ENCODE measurements at places on chromosomes 1 and 21.

DNA sequence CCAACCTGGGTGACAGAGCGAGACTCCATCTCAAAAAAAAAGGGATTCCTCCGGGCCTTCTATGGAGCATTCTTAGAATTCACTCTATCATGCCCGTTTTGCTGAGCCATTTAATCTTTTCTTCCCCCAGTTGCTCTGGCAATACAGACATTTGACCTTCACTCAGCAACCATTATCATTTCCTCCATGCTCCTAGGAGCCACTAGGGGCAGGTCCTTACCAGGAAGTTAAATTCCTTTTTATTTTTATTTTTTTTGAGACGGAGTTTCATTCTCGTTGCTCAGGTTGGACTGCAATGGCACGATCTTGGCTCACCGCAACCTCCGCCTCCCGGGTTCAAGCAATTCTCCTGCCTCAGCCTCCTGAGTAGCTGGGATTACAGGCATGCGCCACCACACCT is 9.7 kb upstream of the CGN start:
- H3K4me1 ChIP-seq = no peaks in the 10 kb centered on the region
- no peaks in the 10 kb centered on the region for H3K27me3 ChIP-seq
- DNase-seq = no peak
- H3K36me3 ChIP-seq = no peaks in the 10 kb centered on the region

- H3K27me3 ChIP-seq = peaks cover 10% of the 10 kb centered on the region
- no peak overlapping the region for H3K4me3 ChIP-seq
- DNase-seq = no peak
- no peak overlapping the region for H3K27ac ChIP-seq
- H3K36me3 ChIP-seq = no peaks in the 10 kb centered on the region
Measured at GRCh38 chr21:38422082-38422481, 76.2 kb downstream of the ERG start.

DNA sequence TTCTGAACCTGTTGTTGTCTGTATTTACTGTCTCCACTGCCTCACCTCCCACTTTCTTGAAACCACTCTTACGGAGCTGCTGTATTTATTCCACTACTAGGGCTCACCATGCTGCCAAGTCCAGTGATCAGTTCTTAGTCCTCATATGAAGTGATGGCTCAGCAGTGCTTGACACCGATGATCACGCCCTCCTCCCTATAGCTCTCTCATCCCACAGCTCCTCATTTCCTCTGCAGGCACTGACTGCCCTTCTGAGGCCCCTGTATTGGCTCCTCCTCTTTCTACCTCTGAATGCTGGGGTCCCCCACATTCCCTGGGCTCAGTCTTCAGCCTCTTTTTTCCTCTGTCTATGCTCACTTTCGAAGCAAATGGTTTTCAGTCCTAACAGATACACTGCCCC is 3.4 kb downstream of the CLCA1 start:
- H3K27ac ChIP-seq = no peak overlapping the region
- H3K36me3 ChIP-seq = no peaks in the 10 kb centered on the region
- H3K4me1 ChIP-seq = no peaks in the 10 kb centered on the region
- peaks cover 31% of the 10 kb centered on the region for H3K27me3 ChIP-seq
- no peak overlapping the region for H3K4me3 ChIP-seq

- no peaks in the 10 kb centered on the region for H3K4me1 ChIP-seq
- H3K27me3 ChIP-seq = peaks cover 3% of the 10 kb centered on the region
- H3K4me3 ChIP-seq = no peak overlapping the region
- H3K27ac ChIP-seq = peak overlapping the region; percentile 9
Measured at GRCh38 chr1:28290851-28291250, 31.5 kb downstream of the SESN2 start.

DNA sequence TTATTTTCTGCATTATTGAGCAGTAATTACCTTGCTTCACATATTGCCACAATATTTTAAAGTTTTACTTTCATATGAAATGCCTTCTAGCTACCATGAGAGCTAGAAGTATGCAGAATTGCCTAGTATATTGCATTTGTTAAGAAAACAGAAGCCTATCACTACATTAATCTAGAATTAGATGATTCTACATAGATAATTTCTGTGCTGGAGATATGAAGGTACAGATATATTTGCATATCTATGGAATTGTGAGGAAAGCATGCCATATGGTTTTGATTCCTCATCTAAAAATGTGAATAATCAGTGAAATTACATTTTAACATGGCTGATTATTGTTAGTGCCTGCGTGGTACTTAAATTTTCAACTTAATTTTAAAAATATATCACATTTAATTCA is 1418.3 kb downstream of the NCAM2 start:
- H3K36me3 ChIP-seq = no peaks in the 10 kb centered on the region
- no peaks in the 10 kb centered on the region for H3K27me3 ChIP-seq
- no peak overlapping the region for H3K27ac ChIP-seq
- DNase-seq = no peak
- H3K4me3 ChIP-seq = no peak overlapping the region

GRCh38 chr1:209190591-209191261 is 392.8 kb upstream of the CAMK1G start:
- H3K27ac ChIP-seq = no peak overlapping the region
- H3K27me3 ChIP-seq = no peaks in the 10 kb centered on the region
- no peaks in the 10 kb centered on the region for H3K36me3 ChIP-seq
- no peak for DNase-seq
- no peaks in the 10 kb centered on the region for H3K4me1 ChIP-seq

GRCh38 chr21:39444421-39445180 is 977 bp downstream of the LCA5L start:
- H3K4me3 ChIP-seq = peak overlapping the region; percentile 84
- no peak for DNase-seq
- peaks cover 11% of the 10 kb centered on the region for H3K4me1 ChIP-seq
- H3K27ac ChIP-seq = peak overlapping the region; percentile 93

DNA sequence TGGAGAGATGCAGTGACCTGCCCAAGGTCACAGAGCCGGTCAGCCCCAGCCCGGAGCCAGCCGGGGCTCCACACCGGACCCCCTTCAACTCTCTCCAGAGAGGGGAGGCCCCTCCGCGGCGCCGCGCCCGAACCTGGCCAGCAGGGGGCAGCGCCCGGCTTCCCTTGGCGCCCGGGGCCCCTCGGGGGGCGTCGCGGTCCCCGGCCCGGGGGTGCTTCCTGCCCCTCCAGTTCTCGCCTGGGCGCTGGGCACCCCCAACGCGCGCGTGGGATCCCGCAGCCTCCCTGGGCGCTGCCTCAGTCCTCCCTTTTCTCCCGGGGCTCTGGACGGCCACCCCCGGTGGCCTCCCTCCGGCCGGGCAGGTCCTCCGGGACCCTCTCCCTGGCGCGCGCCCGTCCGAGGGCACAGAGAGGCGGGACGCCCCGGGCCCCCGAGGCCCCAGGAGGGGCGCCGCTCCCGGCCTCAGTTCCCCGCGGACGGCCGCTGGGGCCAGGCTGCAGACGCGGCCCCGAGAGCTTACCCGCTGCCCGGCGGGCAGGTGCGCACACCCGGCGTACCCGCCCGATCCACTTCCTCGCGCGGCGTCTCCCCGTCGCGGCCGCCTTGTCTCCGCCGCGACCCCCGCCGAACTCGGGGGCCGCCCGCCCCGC is 406 bp downstream of the HTR1D start:
- DNase-seq = peak; percentile 20
- H3K27me3 ChIP-seq = peaks cover 90% of the 10 kb centered on the region
- H3K36me3 ChIP-seq = peaks cover 2% of the 10 kb centered on the region
- no peak overlapping the region for H3K27ac ChIP-seq
- H3K4me3 ChIP-seq = peak overlapping the region; percentile 29

- H3K27ac ChIP-seq = no peak overlapping the region
- no peaks in the 10 kb centered on the region for H3K27me3 ChIP-seq
- no peaks in the 10 kb centered on the region for H3K4me1 ChIP-seq
- no peak for DNase-seq
- H3K4me3 ChIP-seq = no peak overlapping the region
Measured at GRCh38 chr1:184685116-184685515, 69.5 kb downstream of the EDEM3 start.

DNA sequence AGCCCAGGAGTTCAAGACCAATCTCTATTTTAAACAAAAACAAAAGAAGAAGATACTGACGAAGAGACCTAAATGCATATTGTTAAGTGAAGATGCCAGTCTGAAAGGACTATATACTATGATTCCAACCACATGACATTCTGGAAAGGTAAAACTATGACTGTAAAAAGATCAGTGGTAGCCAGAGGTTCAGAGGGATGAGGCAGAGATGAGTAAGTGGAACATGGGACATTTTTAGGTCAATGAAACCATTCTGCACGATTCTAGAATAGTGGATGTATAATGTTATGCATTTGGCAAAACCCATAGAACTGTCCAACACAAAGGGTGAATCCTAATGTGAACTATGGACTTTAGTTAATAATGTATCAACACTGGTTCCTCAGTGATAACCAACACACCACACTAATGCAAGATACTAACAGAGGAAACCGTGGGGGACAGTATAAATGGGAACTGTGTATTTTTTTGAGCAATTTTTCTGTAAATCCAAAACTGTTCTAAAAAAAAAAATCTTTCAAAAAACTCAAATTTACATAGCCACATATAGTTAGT is 8.2 kb downstream of the RC3H1 start:
- H3K4me3 ChIP-seq = no peak overlapping the region
- H3K36me3 ChIP-seq = peaks cover 3% of the 10 kb centered on the region
- H3K4me1 ChIP-seq = peaks cover 70% of the 10 kb centered on the region
- H3K27ac ChIP-seq = no peak overlapping the region

DNA sequence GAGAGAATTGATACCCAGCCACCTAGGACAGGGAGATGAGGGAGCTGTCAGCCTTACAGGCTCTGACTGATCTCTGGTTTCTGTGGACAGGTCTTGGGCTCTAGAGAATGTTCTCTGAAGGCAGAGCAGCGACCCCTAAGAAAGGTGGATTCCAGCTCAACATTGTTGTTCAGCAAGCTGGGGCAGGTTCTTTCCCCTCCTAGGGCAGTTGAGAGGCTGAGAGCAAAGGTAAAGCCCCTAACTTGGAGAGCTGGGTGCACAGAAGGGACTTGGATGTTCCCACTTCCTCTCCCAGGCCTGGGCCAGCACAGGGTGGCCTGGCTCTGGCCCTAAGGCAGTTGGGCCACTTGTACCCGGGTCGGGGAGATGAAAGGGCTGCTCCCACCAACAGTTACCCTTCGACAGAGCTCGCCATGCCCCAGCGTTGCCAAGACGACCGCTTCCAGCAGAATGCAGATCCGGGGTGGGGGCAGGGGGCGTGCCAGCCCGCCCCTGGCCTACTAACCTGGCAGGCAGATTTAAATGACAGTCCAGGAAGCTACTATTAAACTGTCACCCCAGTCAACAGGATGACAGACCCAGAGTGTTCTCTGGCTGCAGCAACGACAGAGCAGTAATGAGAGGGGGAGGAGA is 31.6 kb downstream of the LRP8 start:
- H3K4me1 ChIP-seq = peaks cover 40% of the 10 kb centered on the region
- peaks cover 3% of the 10 kb centered on the region for H3K36me3 ChIP-seq
- peak overlapping the region; percentile 68 for H3K27ac ChIP-seq

DNA sequence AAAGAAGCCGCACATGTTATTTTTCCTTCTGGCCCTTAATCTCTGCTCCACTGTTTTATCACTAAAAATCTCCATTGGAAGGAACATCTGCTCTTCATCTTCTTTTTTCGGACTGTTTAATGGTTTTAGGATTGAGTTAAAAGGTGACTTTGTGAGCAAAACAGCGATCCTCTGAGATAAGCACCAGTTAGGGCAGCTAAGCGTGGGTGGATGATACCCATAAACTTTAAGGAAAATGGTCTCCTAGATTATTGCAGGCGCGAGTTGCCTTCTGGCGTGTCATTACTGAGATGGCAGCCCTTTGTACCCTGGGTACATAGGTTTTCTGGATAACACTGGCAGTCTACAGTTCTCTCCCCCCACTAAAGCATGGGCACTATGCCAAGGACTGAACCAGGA is 44.0 kb upstream of the HMGB4 start:
- H3K36me3 ChIP-seq = no peaks in the 10 kb centered on the region
- peaks cover 51% of the 10 kb centered on the region for H3K27me3 ChIP-seq
- no peaks in the 10 kb centered on the region for H3K4me1 ChIP-seq
- no peak overlapping the region for H3K27ac ChIP-seq
- no peak for DNase-seq

DNA sequence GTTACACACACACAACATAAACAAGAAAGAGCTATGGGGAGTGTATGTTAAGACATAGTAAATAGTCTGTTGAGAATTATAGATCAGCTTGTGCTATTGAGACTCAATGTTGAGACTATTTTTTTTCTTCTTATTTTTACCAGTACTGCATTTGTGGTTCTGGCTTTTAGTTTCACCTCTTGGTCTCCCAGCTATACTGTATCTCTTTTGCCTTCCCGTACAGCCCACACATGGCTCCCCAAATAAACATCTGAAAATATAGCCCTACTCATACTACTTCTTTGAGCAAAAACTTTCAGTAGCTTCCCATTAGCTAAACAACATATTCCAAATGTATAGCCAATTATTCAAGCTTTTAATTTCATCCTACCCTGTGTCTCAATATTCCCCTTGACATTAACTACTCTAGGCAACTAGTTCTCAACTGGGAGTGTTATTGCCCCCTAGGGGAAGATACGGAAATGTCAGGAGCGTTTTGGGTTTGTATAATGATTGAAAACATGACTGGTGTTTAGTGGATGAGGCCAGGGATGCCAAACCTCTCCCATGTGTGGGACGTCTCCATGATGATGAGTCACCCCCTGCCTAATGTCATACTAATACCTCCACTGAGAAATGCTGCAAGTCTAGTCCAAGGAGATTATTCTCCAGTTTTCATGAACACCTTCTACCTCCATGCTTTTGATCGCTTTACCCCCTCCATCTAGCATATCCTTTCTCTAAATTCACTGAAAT is 6.8 kb downstream of the RPE65 start:
- DNase-seq = no peak
- no peak overlapping the region for H3K4me3 ChIP-seq
- peaks cover 12% of the 10 kb centered on the region for H3K27me3 ChIP-seq

GRCh38 chr1:245432228-245432875 is 277.6 kb downstream of the KIF26B start:
- peaks cover 19% of the 10 kb centered on the region for H3K27me3 ChIP-seq
- no peaks in the 10 kb centered on the region for H3K36me3 ChIP-seq
- no peak overlapping the region for H3K27ac ChIP-seq
- no peak for DNase-seq
- no peak overlapping the region for H3K4me3 ChIP-seq

DNA sequence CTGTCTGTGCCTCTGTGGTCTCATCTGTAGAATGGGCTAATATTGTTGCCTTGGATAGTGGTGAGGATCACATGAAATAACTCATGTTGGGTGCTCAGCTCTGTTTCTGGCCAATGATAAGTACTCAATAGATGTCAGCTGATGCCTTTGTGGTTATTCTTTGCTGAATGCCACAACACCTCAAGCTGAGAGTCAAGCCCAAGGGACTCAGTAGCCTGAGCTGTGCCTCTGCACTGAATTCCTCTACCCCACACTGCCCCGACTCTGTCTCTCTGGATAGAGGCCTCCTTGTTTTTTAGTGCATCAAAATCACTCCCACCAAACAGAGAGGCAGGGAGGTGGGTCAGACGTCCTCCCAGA is 196.1 kb upstream of the VAMP3 start:
- H3K4me3 ChIP-seq = no peak overlapping the region
- H3K36me3 ChIP-seq = no peaks in the 10 kb centered on the region
- H3K4me1 ChIP-seq = no peaks in the 10 kb centered on the region

- no peaks in the 10 kb centered on the region for H3K4me1 ChIP-seq
- H3K27ac ChIP-seq = no peak overlapping the region
- DNase-seq = no peak
- no peaks in the 10 kb centered on the region for H3K36me3 ChIP-seq
Measured at GRCh38 chr1:30507401-30508174, 215.8 kb downstream of the MATN1 start.

- H3K36me3 ChIP-seq = no peaks in the 10 kb centered on the region
- no peak overlapping the region for H3K4me3 ChIP-seq
- no peak for DNase-seq
- H3K27me3 ChIP-seq = no peaks in the 10 kb centered on the region
- H3K4me1 ChIP-seq = peaks cover 12% of the 10 kb centered on the region
Measured at GRCh38 chr1:46401964-46402626, 8.0 kb downstream of the FAAH start.

All from central memory CD8-positive, alpha-beta T cell (primary cell).